H1 (cell line): ENCODE measurements at places on chromosomes 7 and 10. TPM values are rescaled to one million over a fixed set of nuclear protein-coding genes. Genes with fewer than 3 reads are reported as not detected.

- no peak for DNase-seq
Measured at GRCh38 chr7:106777674-106778299, 87.3 kb upstream of the PIK3CG start.

Gene CPN1
- polyA plus RNA-seq = 0.20 and 0.61 TPM in 2 replicates

Gene MAGI2
- 5.2 and 6.0 TPM in 2 replicates for polyA plus RNA-seq

Gene IFIT1B
- not detected in 2 replicates for polyA plus RNA-seq

GRCh38 chr10:94001416-94001810 lies 7.7 kb downstream of the PLCE1 start:
- DNase-seq = no peak

- DNase-seq = no peak
Measured at GRCh38 chr7:80259-81067, 111.9 kb upstream of the FAM20C start.

- DNase-seq = no peak
Measured at GRCh38 chr7:134873253-134873652, 93.8 kb downstream of the CALD1 start.

DNA sequence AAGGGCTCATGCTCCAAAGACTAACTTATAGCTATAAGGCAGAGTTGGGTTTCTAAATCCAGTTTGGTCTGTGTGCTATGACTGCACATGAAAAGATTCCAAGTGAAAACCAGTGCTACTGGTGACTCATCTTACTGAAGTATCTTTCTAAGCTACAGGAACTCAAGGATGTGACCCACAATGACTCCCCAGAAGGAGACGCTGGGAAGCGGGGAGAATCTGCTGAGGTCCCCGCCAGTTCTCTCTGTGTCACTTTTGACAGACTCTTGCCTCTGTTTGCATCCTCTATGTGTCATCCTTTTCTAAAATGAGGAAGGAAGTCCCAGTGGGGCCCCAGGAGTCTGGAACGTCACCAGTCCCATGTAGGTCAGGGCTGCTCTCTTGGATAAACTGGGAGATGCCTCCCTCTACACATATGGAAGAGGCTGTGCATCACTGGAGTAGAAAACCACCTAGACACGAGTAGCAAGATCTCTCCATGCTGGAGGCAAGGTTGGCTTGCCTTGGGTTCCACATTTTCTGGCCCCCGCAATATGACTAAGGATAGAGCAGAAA lies 28.8 kb upstream of the GPR26 start:
- no peak for DNase-seq

Gene CDC14C
- polyA plus RNA-seq = 0.09 TPM in 1 of 2 replicates, not detected in the other

Gene GIMAP4
- 0.20 TPM in 1 of 2 replicates, not detected in the other for polyA plus RNA-seq

DNA sequence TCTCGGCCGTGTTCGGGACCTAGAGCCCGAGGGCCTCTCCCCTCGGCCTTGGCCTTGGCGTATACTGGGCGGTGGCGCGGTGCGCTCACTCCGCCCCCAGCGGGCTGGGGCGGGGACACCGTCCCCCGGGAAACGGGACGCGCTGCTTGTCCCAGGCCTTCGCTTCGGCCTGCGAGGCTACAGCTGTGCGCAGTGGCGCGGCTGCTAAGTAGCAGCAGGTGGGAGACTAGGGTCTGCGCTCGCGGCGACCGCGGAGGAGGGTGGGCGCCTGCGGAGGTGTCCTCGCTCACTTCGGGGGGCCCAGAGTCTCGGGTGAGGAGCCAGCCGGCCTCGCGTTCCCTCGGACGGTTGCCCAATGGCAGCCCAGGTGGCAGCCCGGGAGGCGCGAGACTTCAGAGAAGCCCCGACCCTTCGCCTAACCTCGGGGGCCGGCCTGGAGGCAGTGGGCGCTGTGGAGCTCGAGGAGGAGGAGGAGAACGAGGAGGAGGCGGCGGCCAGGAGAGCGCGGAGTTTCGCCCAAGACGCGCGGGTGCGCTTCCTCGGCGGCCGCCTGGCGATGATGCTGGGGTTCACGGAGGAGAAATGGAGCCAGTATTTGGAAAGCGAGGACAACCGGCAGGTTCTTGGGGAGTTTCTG lies at the start of gene DNAH11:
Gene DNAH11 (plus strand): TSS at position 149 of the 637 bp plus-strand sequence. CDS start 207 bp downstream, at position 356.
- peak; percentile 33 for DNase-seq

Gene LIPF
- polyA plus RNA-seq = not detected in 2 replicates

DNA sequence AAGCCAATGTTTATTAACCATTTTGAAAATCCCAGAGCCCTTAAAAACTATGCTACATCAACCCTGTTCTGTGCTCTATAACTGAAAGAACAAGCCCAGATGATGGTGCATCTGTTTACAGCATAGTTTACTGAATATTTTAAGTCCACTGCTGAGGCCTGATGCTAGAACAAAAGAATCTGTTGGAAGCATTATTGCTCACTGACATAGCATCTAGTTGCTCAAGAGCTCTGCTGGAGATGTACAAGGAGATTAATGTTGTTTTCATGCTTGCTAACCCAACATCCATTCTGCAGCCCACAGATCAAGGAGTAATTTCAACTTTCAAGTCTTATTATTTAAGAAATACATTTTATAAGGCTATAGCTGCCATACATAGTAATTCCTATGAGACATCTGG lies 181.3 kb upstream of the FEZF1 start:
- DNase-seq = no peak

GRCh38 chr7:155289107-155289506 lies 8.6 kb upstream of the INSIG1 start:
- DNase-seq = no peak

Gene FKBP6
- polyA plus RNA-seq = 0.11 and 0.14 TPM in 2 replicates

DNA sequence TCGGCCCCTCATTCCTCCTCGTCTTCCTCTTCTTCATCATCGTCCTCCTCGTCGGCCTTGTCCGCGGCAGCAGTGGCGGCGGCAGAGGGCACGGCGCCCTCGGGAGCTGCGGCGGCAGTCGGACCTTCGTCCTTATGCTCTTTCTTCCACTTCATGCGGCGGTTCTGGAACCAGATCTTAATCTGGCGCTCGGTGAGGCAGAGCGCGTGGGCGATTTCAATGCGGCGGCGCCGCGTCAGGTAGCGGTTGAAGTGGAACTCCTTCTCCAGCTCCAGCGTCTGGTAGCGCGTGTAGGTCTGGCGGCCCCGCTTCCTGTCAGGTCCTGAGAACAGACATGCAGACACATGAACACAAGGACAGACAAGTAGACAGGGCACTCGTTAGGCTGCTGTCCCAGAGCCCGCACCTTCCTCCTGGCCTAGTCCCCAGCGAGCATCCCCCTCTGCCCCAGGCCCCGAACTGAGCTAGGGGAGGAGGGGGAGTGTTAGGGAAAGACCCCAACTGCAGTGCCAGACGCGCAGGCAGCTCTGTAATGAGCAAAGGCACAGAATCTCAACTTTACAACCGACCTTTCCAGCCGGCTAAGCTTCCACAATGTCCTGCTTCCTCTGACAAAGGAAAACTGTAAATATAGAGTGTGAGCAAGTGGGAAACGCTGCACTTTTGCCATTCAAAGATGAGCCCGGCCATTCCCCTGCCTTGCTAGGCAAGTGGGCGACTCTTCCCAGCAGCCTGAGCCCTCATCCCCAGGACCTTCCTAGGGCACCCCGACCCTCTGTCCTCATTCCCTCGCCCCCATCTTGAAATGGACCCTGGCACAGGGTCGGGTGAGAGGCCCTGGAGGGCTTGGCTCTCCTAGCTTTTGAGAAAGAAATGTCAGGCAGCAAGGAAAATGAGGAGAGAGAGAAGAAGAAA lies 1.3 kb downstream of the HOXA7 start:
- DNase-seq = peak; percentile 53

Gene PAPOLB
- 0.02 TPM in 1 of 2 replicates, not detected in the other for polyA plus RNA-seq

Gene KCNH2
- 15.0 and 20.5 TPM in 2 replicates for polyA plus RNA-seq

Gene TCAF1
- 9.6 and 20.4 TPM in 2 replicates for polyA plus RNA-seq

DNA sequence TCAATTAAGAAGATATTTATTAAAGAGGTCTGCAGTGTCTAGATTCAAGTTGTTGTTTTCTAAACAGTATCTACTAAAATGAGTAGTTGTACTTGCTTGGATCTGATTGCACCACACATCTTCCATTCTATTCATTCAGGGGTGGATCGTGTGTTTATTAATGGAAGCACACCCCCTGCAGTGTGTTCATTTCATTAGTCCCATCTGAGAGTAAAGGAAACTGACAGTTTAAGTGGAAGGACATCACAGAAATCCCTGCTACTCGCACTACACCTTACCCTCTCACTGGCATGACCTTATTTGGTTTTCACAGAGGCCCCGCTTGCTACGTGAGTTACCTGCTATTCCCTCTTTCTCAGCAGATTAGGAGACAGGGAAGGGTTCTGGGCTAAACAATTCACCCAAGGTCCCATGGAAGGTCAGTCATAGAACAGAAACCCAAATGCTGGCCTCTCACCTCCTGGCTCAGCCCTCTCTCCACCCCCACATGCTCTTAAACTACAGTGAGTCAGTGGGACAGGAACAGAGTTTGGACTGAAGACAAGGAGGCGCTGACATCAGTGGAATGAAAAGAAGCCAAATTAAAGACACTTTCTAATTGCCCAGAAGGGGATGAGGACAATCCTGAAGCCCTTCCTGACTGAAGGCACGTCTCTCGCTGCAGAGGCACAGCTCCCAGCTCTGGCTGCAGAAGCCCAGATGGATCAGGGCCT lies 369.2 kb upstream of the NRP1 start:
- no peak for DNase-seq

Gene RPEL1
- 0.12 and 0.13 TPM in 2 replicates for polyA plus RNA-seq

DNA sequence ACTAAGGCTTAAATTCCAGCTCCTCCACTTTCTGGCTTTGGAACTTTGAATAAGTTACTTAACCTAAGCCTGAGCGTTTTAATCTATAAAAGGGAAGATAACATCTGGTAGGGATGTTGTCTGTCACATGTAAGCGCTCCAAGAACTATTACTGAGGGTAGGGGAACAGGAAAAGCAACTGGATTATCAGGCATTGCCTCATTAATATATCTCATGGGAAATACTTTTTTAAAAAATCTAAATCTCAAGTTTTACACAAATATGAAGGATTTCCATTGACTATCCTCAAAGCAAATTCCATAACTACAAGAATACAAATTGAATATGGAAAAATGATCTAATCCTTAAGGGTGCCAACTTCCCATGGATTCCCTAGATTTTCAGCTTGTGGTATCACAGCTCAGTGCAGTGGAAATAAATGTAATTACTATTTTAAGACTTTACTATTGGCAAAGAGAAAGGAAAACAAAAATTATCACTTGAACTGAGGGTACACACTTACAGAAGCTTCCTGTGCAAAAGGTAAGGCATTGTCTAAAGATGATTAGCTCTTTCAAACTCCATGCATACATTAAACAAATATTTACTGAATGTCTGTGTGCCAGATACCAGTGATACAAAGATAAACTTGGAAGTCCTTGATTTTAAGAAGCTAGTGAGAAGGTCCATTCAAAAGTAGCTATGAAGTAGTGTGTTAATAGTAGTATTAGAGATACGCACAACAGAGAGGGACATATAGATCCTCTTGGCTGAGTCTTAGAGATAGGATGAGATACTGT lies 38.4 kb downstream of the NT5C2 start:
- no peak for DNase-seq

DNA sequence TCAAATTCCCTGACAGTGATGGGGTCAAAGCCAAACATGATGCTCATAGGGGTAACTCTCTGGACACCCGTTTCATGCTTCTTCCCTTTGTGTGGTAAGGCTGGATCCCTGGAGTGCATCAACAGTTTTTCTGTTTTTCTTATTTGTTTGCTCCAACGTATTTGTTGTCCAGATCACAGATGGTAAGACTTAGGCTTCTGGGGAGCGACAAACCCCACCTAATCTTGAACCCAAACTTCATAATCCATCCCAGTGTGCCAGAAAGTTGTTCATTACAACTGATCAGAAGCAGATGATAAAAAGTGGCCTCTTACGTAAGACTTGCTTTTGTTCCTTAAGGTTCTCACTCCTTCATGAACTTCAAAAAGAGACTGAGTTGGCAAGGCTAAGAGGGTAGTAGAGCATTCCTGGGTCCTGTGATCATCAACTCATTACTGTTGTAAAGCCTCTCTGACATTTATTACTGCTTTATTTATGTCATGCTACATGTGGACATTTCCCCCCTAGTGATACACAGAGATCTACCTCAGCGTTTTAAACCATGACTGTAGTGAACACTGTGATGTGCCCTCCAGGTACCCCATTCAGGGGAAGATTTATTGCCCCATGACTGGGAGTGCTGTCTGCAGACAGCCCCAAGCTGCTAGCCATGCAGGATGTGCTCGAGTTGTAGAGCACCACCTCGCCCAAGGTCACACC lies 125.6 kb downstream of the CCDC71L start:
- DNase-seq = no peak

DNA sequence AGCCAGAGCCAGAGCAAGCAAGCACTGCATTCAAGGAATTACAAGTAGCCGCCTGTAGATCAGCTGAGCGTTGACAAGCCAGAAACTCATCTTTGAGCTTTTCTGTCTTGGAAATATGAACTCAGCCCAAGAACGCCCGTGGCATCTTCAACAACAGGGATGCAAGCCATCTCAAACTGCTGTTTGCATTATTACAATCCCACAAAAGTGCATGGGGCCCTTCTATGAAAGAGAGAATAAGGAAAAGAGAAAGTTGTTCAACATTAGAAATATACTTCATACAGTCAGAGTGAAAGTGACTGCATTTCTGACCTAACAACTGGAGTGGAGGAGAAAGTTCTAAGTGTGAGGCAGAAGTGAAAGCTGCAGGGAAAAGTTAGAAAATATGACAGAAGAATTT lies 6.5 kb downstream of the SGCE start:
- DNase-seq = no peak

- peak; percentile 71 for DNase-seq
Measured at GRCh38 chr7:5452937-5453540, 29.4 kb upstream of the TNRC18 start.

Gene CCDC7
- polyA plus RNA-seq = 0.14 and 0.18 TPM in 2 replicates

DNA sequence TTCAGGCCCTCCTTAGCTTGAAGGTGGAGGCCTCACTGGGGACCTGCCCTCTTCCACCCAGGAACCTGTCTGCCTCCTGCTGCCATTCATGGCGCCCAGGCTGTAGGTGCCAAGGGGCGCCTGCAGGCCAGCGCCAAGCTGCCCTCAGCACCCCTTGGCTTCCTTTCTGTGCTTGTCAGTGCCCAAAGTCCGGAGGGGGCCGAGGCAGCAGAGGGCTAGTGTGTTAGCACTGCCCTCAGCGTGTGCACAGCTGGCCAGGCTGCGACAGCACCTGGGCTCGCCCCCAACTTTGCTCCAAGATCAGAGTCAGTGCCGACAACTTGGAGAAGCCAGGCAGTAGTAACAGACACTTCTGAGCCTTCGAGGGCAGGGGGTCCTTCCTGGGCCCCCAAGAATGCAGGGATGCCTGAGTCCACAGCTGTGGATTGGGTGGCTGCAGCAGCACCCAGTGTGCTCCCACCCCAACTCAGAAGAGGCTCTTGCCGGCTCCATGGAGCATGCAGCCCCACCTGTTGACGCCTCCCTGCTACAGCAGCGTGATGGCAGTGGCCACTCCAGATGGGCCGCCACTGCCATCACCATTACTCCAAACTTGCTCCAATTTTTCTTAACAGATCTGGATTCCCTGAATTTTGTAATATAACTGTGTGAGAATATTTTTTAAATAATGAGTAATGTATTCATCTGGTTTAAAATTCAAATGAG lies 41.7 kb downstream of the CACUL1 start:
- peak; percentile 69 for DNase-seq

DNA sequence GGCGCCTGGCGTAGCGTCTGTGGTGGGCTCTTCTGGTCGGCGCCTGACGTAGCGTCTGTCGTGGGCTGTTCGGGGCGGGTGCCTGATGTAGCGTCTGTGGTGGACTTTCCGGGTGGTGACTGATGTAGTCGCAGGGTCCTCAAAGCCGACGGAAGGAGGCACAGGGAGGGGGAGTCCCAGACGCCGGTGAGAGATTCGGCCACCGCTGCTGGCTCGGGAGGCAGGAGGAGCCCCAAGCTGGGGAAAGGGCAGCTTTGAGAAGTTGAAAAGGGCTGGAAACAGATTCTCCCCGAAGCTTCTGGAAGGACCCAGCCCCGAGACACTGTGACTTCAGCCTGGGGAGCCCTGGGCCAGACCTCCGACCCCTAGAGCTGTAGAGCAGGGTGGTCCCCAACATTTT lies 105.7 kb downstream of the DNAJB6 start:
- no peak for DNase-seq
